ENCODE measurements at places on chromosomes 3 and 15.

DNA sequence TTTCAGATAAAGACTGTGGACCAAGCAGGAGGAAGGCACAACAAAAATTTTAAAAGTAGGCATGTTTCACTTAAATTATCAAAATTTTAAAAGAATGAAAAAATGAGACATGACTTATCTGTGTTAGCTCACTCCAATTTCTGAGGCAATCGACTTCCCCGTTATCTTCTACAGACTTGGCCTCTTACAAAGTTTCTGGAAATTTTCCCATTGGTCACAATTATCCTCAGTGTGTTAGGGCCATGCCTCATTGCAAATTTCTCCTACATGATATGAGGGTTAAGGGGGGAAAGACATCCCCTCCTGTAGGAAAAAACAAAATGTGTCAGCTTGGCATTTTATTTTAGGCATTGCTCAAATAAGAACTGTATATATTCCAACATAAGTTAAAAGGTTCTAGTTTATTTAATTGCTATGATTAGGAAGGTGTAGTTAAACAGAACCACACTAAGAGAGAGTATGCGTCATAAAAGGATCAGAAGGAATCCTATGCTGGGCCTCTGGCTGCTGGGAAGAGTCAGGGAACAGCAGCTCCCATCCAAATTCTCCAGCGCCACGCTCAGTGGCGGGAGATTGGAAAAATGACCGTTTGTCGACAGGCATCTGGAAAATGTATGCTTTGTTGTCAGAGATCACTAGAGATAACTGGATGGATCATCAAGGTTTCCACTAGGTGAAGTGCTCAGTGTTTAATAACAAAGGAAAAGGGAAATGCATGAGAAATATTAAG lies 463.6 kb upstream of the NR2F2 start:
- no peak for DNase-seq

- DNase-seq = no peak
Measured at GRCh38 chr15:64766058-64766457, 9.3 kb downstream of the RBPMS2 start.

GRCh38 chr3:162538906-162539305 lies 1042.3 kb downstream of the OTOL1 start:
- no peak for DNase-seq

DNA sequence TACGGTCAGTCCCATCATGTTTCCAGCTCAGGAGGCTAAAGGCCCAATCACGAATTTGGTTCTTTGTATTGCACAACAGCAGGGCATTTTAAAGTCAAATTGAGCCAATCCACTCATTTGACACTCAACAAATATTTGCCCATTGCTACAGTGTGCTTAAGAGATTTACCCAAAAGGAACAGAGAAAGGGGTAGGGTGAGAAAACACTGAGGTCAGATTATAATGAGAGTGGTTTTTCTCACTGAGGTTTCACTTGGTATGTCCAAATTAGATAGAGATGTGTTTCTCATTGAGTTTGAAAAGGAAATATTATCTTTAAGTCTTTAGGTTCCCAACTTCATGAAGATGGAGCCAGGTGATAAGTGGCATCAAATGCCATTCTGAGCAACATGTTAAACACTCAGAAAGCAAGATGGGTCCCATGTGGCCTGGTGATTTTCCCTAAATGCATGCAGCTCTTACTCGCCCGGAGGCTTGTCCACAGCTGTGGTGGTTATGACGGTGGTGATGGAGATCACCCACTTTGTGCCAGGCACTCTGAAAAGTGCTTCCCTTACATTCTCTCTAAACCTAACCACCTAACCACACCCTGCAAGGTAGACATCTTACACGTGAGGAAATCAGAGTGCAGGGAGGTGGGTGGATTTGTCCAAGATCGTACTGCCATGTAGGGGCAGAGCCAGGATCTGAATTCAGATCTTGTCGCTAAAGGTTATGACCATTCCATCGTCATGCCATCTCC lies 31.2 kb upstream of the USP3 start:
- no peak for DNase-seq

- DNase-seq = no peak
Measured at GRCh38 chr3:32913790-32914446, 37.5 kb upstream of the CCR4 start.

DNA sequence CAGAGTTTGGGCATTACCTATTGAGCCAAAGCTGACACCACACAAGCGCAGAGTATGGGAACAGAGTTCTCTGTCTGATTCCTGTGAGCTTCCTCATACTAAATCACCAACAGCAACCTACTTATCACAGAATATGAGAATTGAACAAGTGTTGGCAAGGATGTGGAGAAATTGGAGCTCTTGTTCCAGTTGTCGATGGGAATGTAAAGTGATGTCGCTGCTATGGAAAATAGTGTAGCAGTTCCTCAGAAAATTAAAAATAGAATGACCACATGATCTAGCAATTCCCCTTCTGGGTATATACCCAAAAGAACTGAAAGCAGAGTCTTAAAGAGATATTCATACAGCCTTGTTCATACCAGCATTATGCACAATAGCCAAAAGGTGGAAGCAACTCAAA lies 33.4 kb downstream of the CD86 start:
- no peak for DNase-seq

Data from stimulated activated CD4-positive, alpha-beta T cell treated with anti-CD3 and anti-CD28 coated beads, Interleukin-4, amount 100 ng/mL, for 24 hours (primary cell).